ENCODE measurements at places on chromosomes 1 and 21. TPM values are rescaled to one million over a fixed set of nuclear protein-coding genes. Genes with fewer than 3 reads are reported as not detected.

DNA sequence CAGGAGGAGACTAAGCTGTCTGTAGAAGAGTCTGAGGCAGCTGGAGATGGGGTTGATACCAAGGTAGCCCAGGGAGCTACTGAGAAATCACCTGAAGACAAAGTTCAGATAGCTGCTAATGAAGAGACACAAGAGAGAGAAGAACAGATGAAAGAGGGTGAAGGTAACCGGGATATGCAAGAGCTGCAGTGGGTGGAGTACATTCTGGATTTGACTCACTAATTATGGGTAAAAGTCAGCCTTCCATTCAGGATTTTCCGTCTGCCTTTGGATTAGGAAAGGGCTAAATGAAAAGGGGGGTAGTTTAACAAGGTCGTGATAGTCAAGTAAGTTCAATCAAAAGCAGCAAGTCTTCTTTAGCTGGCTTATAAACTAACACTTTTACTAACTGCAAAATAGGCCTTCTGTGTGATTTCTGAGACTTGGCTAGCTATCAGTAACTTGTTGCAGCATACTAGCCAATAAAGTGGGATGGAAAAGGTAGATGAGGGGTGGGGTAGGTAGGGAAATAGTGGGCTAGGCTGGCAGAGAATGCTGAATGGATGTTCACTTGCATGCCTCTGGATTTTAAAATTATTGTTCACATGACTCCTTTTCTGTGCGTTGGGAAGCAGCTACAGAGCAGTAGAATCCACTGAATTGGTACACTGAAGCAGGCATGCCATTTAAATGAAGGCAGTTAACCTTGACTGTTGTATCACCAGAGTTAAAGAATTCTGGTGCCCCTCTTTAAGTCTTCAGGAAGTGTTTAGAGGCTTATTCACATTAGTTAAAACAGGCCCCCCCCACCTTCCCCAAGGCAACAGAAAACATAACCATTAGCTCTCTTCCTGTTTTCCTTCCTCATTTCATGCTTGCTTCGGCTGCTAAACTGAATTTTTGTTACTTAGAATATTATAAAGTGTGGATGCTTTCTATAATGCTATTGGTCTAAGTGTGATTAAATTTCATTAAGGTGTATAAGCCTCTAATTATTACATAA, 15.4 kb downstream of the CCDC17 start:
- DNase-seq: no peak

Gene SLC45A1
- total RNA-seq: 1.3 TPM

DNA sequence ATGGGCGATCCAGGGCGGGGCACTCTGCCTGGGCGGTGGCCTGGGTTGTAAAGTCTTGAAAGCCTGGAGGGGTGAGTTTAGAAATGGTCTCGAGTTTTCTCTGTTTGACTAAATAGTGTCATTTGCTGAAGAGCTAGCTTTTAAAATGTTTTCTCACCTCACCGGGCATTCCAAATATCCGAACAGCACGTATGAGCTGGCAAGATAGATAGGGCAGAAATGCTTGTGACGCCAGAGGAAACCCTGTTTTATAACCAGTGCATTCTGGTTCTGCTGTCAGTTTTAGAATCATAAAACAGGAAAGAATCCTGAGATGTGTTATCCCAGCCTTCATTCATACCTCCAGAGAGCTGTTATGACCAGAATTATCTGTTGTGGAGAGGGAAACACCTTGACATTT, 725 bp downstream of the RTCA start:
- no peak for DNase-seq

- no peak for DNase-seq
Observed at GRCh38 chr1:209882286-209882685, 54.5 kb downstream of the UTP25 start.

Gene HUNK
- total RNA-seq: 1.6 TPM

- no peak for DNase-seq
Observed at GRCh38 chr1:168636200-168636599, 59.8 kb downstream of the XCL1 start.

- no peak for DNase-seq
Observed at GRCh38 chr21:27795418-27795817, 828.5 kb upstream of the ADAMTS5 start.

Gene INAVA
- total RNA-seq: 331 TPM

Measured in Peyer's patch (tissue), 4 donors.